Umbilical cord (tissue), 2 donors: ENCODE measurements at places on chromosomes 1 and 21.

DNA sequence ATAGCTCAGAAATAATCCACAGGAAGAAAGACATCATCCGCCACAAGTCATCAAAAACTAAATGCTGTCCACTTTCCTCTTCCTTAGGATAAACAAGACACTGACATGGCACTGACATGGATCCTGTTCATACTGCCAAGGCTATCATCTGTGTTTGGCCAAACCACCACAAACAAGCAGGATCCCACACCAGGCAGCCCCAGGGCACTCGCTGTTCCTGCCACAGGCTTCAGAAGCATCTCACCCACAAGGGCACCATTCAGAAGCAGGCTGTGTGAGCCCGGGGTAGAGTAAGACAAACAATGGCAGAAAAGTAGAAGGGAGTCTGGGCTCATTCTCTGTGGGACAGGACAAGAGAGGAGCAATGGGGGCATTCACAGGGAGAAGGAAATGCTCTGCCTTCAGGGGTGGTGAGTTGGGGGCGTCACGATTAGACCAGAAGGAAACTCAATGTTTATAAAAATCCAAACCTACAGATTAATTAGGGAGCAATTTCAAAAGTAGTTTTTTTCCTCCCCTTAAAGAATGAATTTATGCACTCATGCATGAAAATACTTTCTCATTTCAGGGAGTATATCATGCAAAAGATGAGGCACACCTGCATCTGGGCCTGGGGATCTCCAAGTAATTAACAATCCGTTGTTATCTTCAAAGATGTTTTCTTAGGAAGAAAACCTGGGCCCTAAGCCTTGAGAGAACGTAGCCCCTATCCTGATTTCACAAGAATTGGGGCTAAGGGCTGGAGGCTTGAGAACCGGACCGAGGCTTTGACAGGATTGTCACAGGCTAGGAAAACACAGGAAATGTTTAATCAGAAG, 43.3 kb upstream of the ATP1A1 start:
- DNase-seq = no peak

DNA sequence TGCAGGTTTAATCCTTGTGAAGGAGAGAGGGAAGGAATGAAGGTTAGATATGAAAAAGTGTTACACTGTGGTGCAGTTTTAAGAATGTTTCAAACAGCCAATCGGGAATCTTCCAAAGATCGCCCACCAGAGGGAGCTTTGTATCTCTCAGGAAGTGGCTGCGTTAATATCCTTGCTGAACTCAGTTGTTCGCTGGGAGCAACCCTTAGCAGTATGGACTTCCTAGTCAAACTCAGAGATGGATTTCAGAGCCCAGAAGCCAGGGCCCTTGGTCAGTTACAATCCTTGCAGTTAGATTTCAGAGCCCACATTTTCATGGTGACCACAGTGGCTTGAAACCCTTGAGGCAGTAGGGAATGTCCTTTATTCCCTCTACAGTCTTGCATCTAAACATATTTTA, 136.2 kb downstream of the NTNG1 start:
- peak; percentile 53 for DNase-seq

DNA sequence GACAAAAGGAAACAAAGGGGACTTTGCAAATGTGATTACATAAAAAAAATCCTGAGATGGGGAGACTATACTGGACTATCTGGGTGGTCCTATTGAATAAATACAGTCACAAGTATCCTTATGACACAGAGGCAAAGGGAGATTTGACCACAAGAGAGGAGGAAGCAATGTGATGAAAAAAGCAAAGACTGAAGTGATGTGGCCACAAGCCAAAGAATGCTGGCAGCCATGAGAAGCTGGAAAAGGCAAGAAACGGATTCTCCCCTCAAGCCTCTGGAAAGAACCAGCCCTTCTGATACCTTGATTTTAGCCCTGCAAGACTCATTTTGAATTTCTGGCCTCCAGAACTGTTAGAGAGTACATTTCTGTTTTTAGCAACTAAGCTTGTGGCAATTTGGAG, 36.4 kb downstream of the OLFML2B start:
- DNase-seq = no peak

GRCh38 chr1:10146391-10146790, 64.0 kb upstream of the KIF1B start:
- DNase-seq = no peak

GRCh38 chr1:62230718-62231117, 36.1 kb downstream of the L1TD1 start:
- DNase-seq = no peak

- peak; percentile 19 for DNase-seq
Measured at GRCh38 chr1:89552471-89553081, 27.9 kb downstream of the LRRC8B start.

- DNase-seq = no peak
Measured at GRCh38 chr1:225548140-225548857, 104.6 kb downstream of the ENAH start.
